NCI-H526 (cell line): ENCODE measurements at places on chromosomes 1 and 21.

DNA sequence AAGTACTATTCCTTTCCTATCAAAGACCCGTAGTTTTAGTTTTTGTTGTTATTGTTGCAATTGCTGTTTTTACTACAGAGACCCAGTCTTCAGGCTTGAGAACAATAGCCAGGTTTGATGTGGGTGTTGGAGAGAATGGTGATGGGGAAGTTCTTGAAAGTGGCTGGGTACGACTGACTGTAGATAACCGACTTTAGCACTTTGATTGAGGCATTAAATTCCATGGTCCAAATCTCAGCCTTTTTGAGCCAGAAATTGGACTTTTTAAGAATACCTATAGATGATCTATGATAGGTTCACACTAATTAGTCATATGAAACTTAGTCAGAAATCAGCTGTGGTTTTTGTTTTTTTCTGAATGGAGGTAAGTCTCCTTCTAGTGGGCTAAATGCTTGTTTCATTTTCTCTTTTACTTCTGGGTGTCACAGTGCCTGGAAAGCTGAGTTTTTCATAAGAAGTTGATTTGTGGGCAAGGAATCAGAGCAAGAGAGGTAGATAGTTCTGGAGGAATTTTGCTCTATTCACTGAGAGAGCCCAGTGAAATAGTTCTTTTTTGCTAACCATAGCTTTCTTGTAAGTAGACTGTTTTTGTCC lies 2.8 kb downstream of the PPIH start:
- DNase-seq: no peak

- DNase-seq: no peak
Measured at GRCh38 chr1:204549313-204549712, 33.1 kb downstream of the MDM4 start.

GRCh38 chr1:228074954-228075730 lies 7.4 kb upstream of the ARF1 start:
- no peak for DNase-seq

GRCh38 chr21:15229390-15229789 lies 164.6 kb upstream of the NRIP1 start:
- no peak for DNase-seq

DNA sequence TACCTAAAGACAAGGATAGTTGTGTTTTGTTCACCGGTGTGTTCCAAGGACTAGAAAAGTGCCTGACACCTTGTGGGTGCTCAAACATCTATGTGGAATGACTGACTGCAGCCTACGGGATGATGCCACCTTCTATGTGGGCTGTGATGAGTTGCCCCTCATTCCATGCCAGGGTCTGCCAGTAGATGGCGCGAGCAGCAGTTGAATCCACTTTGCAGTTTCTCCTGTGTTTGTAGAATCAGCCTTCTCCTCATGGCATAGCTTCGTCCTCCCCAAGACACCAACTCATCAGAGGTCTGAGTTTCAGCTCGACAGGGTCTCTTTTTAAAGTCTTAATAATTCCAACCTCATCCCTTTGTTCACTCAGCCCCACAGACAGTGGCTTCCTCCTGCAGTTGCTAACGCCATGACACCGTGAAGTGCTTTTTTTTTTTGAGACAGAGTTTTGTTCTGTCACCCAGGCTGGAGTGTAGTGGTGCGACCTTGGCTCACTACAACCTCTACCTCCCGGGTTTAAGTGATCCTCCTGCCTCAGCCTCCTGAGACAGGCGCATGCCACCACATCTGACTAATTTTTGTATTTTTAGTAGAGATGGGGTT lies 133.7 kb downstream of the CAPN8 start:
- peak; percentile 70 for DNase-seq
